ENCODE measurements at places on chromosomes 11 and 22.

- no peak for DNase-seq
These were observed 3.9 kb downstream of the TOLLIP start for GRCh38 chr11:1305501-1306056.

GRCh38 chr11:66188580-66188979 lies 79.9 kb upstream of the RAB1B start:
- peak; percentile 81 for DNase-seq

GRCh38 chr11:112504056-112504455 lies 243.4 kb upstream of the PLET1 start:
- DNase-seq, result peak; percentile 33

DNA sequence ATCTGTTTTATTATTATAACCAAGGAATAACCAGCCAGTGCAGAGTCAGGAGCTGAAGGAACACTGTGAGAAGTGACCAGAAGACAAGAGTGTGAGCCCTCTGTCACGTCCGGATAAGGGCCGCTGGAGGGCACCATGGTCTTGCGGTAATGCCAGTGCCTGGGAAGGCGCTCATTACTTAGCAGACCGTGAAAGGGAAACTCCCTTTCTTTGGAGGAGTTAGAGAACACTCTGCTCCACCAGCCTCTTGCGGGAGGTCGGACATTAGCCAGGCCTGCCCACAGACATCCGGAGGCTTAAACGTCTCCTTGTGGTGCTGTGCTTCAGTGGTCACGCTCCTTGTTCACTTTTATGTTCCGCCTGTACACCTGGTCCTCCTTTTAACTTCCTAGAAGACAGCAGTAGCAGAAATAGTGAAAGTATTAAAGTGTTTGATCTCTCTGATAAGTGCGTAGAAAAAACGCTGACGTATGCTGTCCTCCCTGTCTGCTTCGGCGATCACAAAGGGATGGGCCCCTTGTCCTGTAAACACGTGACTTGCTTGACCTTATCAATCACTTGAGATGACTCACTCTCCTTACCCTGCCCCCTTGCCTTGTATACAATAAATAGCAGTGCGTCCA lies 120.6 kb upstream of the LMO1 start:
- peak; percentile 96 for DNase-seq

DNA sequence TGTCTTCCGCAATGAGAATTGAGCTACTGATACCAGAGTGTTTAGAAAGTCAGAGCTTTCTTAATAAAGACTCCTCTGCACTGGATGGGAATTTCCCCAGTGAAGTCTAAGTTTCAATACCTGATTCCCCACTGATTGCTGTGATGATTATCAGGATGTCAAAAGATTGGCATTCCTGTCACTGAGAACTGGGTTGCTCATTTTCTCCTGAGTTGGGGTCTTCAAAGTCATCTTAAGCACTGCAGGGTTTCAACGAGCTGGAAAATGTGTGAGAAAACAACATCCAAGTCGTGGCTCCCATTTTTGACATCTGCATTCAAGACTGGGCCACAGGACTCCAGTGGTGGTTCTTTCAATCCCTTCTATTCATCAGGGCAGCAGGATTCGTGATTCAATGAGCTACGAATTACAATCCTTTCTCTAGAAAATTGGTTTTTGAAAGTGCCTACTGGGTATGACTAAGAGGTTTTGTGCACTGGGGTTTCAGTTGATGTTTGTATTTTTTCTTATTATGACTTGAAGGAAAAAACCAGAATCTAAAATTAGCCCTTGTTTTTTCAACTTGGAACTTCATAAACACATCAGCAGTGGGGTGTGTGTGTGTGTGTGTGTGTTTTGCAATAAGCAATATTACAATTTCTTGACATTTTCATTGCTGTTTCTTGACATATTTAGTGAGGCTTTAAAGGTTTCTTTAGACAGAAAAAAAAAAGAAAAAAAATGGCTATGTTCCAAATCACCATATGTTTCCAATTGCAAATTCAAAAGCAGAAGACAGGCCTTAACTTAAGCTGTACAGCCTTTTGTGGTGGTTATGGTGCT lies 233.0 kb downstream of the FAM76B start:
- no peak for DNase-seq

- DNase-seq, result no peak
These were observed 54.0 kb upstream of the SEZ6L start for GRCh38 chr22:26115266-26115665.

- DNase-seq, result no peak
These were observed 82.4 kb upstream of the EIF3D start for GRCh38 chr22:36611241-36611976.

DNA sequence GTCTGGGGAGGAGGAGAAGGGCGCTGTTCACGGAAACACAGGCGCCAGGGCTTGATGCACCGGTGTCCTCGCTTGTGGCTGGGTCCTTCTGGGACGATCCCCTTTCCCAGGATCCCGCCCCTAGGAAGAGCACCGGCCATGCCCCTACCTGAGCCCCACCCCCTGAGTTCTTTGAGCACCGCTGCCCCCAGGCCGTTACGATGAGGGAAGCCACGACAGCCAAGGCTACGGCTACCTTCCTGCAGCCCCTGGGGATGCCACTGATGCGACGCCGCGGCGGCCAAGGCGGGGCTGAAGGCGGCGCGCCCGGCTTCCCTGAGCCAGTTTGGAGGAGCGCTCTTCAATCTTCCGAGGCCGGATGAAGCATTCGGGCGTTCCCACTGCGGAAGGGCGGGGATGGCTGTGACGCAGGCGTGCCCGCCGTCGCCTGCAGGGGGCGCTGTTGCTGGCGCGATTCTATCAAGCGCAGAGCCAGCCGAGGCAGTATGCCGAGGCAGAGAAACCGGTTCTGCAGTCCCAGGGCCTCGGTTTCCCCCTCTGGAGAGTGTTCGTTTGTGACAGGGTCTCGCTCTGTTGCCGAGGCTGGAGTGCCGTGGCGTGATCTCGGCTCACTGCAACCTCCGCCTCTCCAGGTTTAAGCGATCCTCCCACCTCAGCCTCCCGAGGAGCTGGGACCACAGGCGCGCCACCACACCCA lies 9.7 kb upstream of the NEFH start:
- peak; percentile 34 for DNase-seq

DNA sequence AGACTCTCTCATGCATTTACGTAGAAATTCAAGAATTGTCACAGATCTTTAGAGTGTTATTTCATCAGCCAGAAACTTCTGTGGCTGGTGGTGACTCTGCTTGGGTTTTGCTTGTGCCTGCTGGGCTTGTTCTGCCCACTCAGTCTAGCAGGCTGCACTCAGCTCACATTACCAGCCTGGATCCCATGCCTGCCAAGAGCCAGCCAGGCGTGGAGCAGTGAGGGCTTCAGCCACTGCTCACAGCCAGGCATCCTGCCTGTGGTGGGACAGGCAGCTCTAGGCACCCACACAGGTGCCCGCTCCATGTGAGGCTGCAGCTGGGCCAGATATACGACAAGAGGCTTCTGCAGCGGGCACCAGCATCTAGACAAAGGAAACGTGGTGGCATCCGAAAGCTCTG lies 1213.3 kb upstream of the RAG2 start:
- DNase-seq, result no peak

GRCh38 chr22:39313258-39314001 lies 6.0 kb downstream of the RPL3 start:
- no peak for DNase-seq

DNA sequence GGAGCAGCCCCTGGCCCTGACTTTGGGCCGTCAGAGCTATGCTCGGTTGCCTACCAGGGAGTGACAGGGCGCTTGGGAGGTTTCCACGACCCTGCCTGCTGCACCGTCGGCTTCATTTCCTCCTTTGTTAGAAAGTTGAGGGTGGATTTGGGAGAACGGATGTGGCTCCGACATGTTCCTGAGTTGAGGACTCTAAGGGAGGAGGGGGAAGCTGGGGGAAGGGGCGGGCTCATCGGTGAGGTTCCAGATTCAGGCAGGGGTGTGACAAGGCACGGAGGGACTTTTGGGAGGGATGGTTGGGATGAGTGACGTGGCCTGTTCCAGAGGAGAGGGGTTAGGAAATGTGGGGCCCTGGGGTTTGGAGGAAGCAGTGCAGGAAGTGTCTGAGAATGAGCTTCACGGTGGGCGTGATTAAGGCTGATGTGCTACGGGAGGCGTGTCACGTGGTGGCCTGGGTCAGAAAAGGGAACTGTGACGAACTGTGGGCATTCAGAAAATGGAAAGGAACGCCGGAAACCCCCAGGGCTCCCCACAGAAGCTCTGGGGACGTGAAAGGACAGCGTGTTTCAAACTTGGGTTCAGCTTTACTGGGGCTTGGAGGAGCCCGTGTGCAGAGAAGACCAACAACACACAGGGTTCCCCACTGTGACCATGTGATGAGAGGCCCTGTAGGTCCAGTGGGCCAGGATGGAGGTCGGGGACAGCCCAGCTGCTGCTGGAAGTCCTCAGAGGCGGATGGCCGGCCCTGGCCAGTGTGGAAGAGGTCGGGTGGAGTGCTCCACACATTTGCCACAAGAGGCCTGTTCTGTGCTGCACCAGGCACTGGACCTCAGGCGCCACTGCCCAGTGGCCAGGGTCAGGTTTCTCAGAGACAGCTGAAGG lies 2.8 kb downstream of the PARVB start:
- DNase-seq, result no peak

DNA sequence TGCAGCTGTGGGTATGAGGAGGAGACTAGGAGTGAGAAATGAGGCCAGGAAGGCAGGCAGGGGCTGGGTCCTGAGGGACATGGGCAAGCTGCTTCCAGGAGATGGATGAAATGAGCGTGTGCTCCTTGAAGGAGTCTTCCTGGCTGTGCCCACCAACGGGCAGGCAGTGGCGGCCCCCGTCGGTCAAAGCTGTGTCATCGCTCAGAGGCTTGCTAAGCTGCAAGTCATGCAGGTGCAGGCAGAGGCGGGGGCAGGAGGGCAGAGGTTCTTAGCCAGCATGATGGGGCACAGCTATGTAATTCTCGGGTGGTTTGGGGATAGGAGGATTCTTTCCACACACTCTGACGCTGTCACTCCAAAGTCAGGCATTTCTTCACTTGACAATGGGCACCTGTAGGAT lies 12.5 kb upstream of the PEX26 start:
- DNase-seq, result no peak

- no peak for DNase-seq
These were observed 1.7 kb downstream of the FADS2 start for GRCh38 chr11:61829806-61830205.

GRCh38 chr11:134560066-134560465 lies 148.0 kb upstream of the B3GAT1 start:
- no peak for DNase-seq

DNA sequence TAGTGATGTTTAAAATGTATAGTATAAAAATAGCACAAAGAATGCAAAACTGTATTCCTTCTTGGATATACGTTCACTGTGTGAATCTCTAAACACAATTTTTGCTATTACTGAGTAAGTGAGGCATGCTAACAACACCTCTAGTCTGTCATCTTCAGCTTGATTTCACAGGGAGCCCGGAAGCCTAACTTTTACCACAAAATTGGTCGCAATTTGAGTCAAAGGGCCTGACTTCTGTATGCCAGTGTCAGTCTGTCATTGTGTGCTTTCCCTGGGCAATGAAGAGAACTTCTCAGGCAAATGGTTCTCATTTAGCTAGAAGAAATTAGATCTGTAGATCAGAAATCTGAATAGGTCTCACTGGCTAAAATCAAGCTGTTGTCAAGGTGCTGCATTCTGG lies 1059.5 kb downstream of the FAM181B start:
- DNase-seq, result no peak

GRCh38 chr11:115100706-115101105 lies 403.5 kb downstream of the CADM1 start:
- DNase-seq, result no peak

DNA sequence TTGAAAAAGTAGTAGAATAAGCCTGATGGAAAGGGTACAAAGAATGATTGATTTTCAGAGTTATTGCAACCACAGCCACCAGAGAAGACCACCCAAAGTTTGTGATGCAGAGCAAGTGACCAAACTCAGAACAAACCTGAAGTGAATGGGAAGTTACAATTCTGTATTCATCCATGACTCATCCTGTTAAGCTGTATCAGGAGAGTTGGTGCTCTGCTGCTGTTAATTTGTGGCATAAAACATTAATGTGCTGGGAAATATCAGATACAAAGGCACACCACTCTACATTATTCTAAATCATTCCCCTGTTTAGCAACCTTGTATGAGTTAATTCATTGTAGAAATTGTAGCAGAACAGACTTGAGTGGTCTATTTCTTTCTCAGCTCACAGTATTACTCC lies 19.6 kb upstream of the PDGFD start:
- DNase-seq, result peak; percentile 1

DNA sequence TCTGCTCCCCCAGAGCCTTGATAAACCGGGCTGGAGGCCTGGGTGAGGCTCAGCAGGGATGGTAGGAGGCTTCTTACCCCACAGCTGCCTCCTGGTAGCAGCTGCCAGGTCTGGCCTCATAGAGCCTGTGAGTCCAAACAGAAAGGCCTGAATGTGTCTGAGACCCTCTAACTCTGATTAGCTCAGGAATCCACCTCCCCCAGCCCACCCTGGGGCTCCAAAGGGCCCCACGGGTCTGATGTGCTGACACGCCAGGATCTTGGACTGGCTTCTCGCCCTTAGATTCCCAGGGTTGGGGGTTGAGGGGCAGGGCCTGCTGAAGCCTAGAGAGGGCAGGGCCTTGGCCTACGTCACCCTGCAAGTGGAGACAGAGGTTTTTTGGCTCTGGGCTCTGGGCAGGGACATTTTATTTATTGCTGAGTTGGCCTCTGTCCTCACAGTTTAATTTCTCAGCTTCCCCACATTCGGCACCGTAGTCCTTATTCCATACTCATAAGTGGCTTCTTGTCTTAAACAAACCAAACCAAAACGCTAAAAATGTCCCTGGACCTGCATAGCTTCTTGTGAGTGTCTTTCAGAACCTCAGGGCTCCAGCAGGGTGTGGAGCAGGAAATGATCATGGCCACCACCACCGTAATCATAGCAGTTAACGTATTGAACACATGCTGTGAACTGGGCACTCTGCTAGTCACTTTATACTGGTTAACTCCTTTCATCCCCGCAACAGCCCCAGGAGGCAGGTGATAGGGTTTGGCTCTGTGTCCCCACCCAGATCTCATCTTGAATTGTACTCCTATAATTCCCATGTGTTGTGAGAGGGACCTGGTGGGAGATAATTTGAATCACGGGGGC lies 25.1 kb downstream of the KIAA1671 start:
- DNase-seq, result no peak

- no peak for DNase-seq
These were observed 77.5 kb upstream of the RRM1 start for GRCh38 chr11:4017129-4017528.

GRCh38 chr11:89175796-89176195 lies 1.9 kb upstream of the TYR start:
- no peak for DNase-seq

DNA sequence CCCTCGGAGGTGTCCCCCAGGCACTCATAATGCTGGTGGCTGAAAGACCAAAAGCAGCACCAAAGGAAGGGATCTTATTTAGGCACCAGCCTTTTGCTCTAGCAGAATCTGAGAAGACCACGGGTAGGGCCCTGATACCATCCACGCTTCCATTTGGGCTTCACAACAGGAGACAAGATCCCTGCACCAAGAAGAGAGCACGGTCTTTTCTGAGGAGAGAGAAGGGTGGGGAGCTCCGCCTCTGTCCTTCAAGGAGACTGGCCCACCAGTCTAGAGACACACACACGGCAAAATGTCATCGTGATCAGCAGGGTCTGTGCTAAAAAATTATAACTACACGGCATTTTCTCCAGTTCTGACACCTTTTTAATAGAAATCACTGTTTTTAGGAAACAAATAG lies 9.8 kb downstream of the LARGE2 start:
- no peak for DNase-seq

Measured in amniotic epithelial cell (primary cell).